ENCODE measurements at places on chromosomes 3 and 15. TPM values are rescaled to one million over a fixed set of nuclear protein-coding genes. Genes with fewer than 3 reads are reported as not detected.

Gene IQCF5
- total RNA-seq, result not detected

Gene SLC27A2
- 1.7 TPM for total RNA-seq

Gene ZSCAN29
- 24.3 TPM for total RNA-seq

Gene RTP1
- total RNA-seq, result not detected

Gene TICRR
- total RNA-seq, result not detected
